Activated naive CD8-positive, alpha-beta T cell treated with anti-CD3 and anti-CD28 coated beads, Interleukin-2, amount 10 ng/mL, durations not matched to agents 7 days and 5 days (primary cell): ENCODE measurements at places on chromosomes 2 and 18. TPM values are rescaled to one million over a fixed set of nuclear protein-coding genes. Genes with fewer than 3 reads are reported as not detected.

GRCh38 chr2:67312871-67313270 lies 84.3 kb upstream of the ETAA1 start:
- no peak for DNase-seq

DNA sequence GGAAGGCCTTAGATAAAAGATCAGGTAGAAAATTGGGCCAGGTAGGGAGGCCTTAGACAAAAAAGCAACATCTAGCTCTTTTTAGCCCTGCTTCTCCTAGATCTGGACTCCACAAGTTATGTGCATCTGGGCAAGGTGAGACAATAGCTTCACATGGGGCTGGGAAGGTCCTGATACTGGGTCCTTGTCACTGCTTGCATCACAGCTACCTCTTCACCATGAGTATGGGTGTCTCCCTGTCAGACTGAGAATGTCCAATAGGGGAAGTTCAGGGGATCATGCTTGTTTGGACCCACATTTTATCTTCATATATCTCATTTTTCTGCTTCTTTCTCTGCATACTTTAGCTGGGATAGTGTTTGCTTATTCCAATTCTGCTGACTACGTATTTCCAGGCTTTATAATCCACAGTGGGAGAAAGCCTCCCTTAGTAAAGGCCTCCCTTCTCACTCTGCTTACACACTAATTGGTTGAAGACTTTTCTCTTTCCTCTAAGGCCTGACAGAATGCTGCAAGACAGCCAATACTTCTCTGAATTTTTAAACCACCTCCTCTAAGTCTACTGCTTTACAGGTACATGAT lies 189.6 kb downstream of the CYRIA start:
- no peak for DNase-seq

DNA sequence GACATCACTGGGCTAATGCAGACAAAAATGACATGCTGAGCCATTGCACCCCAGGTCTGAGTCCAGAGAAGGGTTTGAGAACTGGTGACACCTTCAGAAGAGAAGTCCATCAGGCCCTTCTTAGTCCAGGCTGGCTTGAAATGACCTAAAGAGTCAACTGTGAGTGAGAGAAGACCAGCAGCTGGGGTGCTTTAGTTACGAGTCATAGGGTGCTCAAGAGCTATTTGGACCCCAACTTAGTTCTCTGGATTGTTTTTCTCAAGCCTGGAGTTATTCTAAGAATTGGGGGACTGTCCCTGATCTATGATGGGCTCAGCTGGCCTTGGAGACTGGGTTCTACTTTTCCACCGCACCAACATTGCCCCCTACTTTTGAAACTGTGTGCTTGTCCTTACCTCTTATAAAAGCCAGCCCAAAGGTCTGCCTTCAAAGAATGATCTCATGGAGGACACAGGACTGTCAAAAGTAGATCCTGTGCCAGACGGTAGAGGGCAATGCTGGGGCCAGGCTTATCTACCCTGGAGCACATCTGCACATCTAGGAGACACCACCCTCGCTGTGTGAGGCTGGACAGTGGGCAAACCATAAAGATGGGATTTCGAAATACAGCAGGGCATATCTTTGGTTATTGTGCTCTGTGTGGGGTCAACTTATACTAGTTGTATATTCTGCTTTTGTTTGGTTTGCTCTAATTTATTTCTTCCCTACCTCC lies 333.0 kb upstream of the SLC14A2 start:
- no peak for DNase-seq

GRCh38 chr2:105526000-105526925 lies 127.4 kb upstream of the FHL2 start:
- no peak for DNase-seq

GRCh38 chr2:43005245-43005974 lies 213.0 kb upstream of the HAAO start:
- peak; percentile 11 for DNase-seq

DNA sequence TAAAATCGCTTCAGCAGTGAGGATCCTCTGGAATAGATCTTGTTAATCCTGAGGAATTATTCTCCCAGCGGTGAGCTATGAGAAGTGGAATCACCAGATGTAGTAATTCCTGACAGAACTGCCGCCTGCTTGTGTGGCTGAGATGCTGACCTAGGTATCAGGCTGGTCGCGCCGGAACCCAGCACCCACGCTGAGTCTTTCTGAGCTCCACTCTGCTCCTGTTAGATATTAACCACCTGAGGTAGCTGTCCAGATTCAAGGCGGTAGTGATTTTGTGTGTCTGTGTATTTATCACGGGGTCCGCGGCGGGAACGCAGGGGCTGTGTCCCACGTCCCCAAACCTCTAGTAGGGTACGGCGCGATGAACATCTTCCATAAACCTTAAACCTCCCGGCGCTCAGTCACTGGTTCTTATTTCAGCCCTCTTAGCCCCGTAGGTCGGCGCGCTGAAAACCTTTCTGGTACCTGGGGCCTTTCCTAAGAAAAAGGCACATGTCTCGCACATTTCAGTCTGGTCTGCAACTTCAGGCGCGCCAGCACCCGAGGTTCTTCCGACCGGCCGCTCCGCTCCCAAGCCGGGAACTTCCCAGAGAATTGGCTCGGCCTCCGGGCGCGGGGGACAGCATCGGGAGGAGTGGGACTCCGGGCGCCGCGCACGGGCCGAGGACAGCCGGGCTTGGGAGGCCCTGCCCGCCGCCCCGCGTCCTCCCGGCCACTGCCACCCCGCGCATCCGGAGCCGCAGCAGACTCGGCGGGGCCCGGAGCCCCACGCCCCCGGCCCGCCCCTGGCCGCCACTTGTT lies 542 bp upstream of the CNNM3 start:
- DNase-seq = no peak

DNA sequence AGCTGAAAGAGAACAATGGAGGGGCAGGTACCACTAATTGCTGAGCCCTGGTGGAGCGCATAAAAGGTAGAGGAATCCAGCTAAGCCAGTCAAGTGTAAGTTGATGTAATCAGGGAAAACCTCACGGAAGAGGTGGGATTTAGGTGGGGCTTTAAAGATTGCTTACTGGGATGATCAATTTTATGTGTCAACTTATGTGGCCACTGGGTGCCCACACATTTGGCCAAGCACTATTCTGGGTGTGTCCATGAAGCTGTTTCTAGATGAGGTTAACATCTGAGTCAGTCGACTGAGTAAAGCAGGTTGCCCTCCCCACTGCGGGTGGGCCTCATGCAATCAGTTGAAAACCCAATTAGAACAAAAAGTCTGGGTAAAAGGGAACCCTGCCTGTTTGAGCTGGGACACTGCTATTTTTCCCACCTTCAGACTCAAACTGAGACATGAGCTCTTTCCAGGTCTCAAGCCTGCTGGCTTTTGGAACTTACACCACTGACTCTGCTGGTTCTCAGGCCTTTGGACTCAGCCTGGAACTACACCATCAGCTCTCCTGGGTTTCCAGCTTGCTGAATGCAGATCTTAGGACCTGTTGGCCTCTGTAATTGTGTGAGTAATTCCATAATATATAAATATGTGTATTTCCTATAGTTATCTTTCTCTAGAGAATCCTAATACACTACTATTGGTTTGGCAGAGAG lies 67.3 kb downstream of the MYO5B start:
- no peak for DNase-seq

GRCh38 chr2:121400201-121400600 lies 115.2 kb upstream of the TFCP2L1 start:
- no peak for DNase-seq

DNA sequence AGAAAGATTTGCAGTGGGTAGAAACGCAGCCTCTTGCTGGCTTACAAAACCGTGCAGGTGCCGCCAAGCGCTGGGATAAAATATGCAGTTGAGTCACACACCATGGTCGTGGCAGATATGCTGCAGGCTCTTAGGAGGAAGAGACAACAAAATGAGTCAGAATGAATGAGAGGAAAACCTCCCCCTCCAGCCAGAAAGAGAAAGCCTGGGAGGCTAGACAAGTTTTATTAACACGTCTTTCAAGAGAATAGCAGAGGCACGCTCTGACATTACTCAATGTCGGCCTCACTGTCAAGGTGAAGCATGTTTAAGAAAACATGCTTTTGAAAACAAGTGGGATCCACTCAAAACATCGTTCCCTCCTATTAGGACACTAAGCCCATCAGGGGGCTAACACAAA lies 37.1 kb upstream of the ZCCHC2 start:
- DNase-seq = no peak

GRCh38 chr2:182618672-182619079 lies 97.4 kb upstream of the DNAJC10 start:
- no peak for DNase-seq

GRCh38 chr2:71919708-71920107 lies 228.0 kb downstream of the CYP26B1 start:
- DNase-seq = no peak

- no peak for DNase-seq
Observed at GRCh38 chr2:43203373-43203772, 23.0 kb downstream of the ZFP36L2 start.

The MAP3K19 gene
- total RNA-seq = not detected

The IGFBP2 gene
- total RNA-seq = 115 TPM

The DUSP2 gene
- 50.2 TPM for total RNA-seq

The REG1B gene
- total RNA-seq = not detected

The DSG3 gene
- not detected for total RNA-seq

The RAPH1 gene
- 0.58 TPM for total RNA-seq
